Activated CD4-positive, alpha-beta memory T cell treated with anti-CD3 and anti-CD28 coated beads, Interleukin-2, amount 10 ng/mL, durations not matched to agents 7 days and 5 days (primary cell): ENCODE measurements at places on chromosomes 11 and 22.

- no peak overlapping the region for H3K4me3 ChIP-seq
- no peak for DNase-seq
- H3K27me3 ChIP-seq, result no peaks in the 10 kb centered on the region
- H3K36me3 ChIP-seq, result no peaks in the 10 kb centered on the region
These were observed 152.3 kb upstream of the CCDC90B start for GRCh38 chr11:83438438-83438837.

GRCh38 chr11:13776134-13776815, 107.8 kb downstream of the FAR1 start:
- peaks cover 3% of the 10 kb centered on the region for H3K4me1 ChIP-seq
- no peak overlapping the region for H3K27ac ChIP-seq
- DNase-seq, result peak; percentile 45
- peaks cover 5% of the 10 kb centered on the region for H3K27me3 ChIP-seq
- H3K36me3 ChIP-seq, result no peaks in the 10 kb centered on the region

DNA sequence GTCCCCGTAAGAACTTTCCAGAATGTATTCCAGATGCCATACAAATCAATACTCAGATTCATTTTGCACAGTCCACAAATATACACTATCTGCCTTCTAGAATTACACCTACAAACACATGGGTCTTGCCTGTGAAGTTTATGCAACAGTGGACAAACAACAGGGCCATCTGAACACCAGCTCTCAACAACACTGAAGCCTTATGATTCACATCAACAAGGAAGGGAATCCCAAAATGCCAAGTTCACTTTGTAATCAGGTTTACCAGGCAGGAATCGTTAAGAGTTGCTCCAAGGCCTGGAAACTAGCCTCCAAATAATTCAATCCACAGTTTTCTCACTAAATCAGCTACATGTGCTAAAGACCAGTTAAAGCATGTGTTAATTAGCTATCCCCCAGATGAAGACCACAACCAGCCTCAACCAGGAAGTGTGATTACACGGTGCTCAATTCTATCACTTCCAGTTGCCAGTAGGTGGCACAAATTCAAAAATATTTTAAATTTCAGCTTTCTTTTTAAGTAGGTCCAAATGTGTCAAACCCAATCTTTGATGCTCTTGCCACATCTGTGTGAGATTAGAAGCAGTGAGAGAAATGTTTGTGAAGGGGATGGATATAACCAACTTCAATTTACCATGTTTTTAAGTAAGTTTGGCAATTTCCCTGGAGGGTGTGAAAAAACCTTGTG, 139.1 kb upstream of the BDNF start:
- no peaks in the 10 kb centered on the region for H3K4me1 ChIP-seq
- DNase-seq, result no peak
- no peaks in the 10 kb centered on the region for H3K36me3 ChIP-seq
- H3K27me3 ChIP-seq, result no peaks in the 10 kb centered on the region

- no peaks in the 10 kb centered on the region for H3K36me3 ChIP-seq
- no peaks in the 10 kb centered on the region for H3K27me3 ChIP-seq
- no peaks in the 10 kb centered on the region for H3K4me1 ChIP-seq
- no peak overlapping the region for H3K27ac ChIP-seq
- no peak for DNase-seq
- no peak overlapping the region for H3K4me3 ChIP-seq
These were observed 13.8 kb upstream of the CCDC81 start for GRCh38 chr11:86360775-86361395.
